CD4-positive, alpha-beta T cell (primary cell): ENCODE measurements at places on chromosomes 3 and 15.

DNA sequence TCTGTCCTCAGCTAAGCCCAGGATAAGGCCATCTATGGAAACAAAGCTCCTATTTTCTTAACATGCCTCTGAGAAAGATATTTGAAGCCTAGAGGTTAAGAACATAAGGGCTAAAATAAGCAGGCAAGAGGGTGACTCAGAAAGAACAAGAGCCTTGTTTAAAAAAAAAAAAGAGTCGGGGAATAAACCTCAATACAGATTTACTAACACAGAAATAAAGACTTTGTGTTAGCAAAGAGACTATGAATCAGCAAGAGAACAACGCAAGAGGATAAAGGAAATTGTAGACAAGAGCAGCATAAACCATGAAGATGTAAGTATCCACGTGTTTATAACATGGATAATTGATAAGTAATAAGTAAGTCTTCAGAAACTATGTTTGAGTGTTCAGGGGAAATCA is 36.0 kb downstream of the RAB27A start:
- no peak for DNase-seq

DNA sequence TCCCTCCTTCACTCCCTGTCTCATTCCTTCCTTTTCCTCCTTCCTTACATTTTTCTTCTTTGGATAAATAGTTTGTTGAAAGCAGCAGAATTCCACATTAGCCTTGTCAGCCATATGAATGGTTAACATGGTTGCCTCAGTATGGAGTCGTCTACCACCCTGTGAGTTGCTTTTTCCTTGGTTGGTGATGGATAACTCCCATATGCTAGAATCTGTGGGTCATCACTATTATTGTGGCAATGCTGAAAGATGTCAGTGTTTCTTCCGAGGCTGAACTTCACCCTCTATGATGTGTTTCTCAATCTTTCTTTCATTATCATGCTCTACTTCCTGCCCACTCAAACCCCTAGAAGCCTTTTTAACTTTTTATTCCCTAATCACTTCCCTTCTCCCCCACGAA is 481.8 kb upstream of the KCNMB2 start:
- no peak for DNase-seq

- DNase-seq: no peak
Observed at GRCh38 chr3:141367038-141367730, 1.1 kb upstream of the ZBTB38 start.

- no peak for DNase-seq
Observed at GRCh38 chr15:99906793-99907192, 173.6 kb upstream of the LYSMD4 start.

DNA sequence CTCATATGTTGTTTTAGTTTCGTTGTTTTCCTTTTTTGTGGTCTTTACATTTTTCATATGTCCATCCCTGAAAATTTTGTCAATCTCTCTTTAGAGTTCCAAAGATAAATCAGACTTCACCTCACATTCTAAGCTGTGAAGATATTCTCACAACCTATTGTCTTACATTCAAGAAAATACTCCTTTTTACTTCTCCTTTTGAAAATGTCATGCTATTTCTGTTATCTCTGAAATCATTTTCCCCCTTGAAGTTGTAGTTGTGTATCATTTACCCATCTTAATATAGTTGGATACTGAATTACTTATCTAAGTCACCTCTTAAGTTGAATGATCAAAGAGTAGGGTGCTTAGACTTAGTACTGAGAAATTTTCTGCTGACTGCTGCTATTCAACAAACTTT is 74.3 kb downstream of the DCUN1D1 start:
- no peak for DNase-seq

DNA sequence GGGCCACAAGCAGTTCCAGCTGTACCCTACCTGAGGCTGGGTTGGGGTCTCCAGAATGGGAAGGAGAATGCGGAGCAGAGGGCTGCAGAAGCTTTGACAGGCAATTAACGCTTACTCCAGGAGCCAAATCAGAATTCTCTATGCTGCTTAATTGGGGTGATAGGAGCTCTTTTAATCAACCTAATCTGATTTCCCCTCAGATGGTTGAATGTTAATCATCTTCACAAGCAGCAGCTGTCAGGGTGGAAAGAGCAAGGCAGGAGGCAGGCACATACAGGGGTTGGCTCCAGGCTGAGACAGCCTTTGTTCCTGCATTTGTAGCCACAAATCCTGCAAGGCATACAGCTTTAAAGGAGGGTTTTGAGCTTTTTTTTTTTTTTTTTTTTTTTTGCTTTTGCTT is 2.6 kb downstream of the CILP start:
- DNase-seq: no peak

- DNase-seq: no peak
Observed at GRCh38 chr3:188052169-188053035, 101.6 kb upstream of the LPP start.

DNA sequence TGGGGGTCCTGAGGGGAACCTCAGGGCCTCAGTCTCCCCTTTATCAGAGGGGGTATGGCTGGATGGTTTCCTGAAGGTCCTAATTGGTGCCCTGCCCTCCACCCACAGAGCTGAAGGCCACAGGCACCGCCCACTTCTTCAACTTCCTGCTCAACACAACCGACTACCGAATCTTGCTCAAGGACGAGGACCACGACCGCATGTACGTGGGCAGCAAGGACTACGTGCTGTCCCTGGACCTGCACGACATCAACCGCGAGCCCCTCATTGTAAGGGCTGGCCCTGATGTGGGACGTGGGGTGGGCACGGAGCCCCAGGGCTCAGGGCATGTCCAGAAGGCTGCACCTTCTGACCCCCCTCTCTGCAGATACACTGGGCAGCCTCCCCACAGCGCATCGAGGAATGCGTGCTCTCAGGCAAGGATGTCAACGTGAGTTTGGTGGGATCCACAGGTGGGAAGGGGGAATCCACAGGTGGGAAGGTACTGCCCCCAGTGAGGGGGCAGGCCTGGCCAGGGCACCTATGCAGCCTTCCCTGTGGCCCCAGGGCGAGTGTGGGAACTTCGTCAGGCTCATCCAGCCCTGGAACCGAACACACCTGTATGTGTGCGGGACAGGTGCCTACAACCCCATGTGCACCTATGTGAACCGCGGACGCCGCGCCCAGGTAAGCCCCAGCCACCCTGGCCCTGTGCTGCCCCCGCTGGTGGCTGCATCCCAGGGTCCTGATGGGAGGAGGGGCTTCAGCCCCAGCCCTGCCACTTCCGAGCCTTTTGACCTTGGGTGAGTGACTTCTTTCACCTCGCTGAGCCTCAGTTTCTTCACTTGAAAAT is 17.5 kb upstream of the GNAT1 start:
- DNase-seq: no peak

DNA sequence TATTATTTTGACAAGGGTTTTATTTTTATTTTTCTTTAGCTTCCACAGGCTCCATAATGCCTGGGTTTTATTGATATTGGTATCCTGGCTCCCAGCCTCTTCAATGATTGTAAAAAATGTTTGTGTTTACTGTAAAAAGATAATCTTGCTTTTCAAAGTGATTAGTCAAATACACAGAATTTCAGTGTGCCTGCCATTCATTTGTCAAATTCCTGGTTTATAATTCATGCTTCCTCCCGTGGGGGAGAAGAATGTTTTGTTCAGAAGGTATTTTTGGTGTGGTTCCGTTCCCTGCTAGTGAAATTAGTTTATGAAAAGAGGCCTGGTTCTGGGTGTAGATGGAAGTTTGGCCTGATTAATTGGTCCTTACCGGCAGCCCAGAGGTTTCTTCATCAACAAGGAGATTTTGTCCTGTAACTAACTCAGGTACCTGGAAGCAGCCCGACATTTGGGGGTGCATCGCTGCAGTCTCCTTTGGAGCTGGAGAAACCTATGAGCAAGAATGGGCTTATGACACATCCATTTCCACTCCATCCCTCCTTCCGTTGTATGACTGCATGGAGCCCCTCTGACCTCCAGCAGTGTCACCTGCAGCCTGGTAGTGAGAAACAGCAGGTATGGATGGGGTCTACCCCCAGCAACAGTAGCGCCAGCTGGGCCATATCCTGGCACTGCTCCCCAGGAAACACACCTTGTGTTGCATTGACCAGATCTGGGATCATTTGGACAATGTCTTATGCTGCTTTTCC is 101.5 kb downstream of the PGPEP1L start:
- DNase-seq: no peak

DNA sequence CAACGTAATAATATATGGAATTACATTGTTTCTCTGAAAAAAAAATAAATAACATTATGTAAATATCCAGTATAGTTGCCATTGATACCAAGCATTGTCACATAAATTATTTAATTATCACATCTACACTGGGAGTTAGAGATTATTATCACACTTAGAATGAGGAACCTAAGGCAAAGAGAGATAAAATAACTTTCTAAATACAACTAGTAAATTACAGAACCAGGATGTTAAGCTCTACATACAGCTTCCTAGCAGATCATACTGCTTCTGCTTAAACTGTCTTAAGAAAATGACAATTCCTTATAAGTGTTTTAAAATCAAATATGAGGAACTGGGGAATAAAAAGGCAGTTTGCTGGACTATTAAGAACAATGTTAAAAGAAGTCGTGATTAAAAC is 104.5 kb downstream of the NSUN3 start:
- no peak for DNase-seq

DNA sequence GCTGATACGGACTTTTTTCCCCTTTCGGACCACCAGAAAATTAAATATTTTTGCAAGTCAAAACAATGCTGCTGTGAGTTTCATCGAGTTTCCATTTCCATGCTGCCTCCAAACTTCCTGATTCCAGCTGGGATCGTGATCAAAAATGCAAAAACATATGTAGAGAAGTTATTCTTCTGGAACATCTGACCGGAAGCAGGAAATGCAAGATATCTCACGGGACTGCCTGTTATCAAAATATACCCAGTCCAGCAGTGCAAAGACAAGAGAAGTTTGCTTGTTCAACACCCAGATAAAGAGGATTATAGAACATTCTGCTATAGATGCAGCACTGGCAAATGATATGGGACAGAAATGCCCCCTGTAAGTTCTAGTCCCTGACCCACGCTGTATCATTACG is 726.7 kb upstream of the NR2F2 start:
- no peak for DNase-seq

- DNase-seq: no peak
Observed at GRCh38 chr3:1348547-1348946, 255.7 kb downstream of the CNTN6 start.

- no peak for DNase-seq
Observed at GRCh38 chr15:87901926-87902690, 354.4 kb downstream of the NTRK3 start.

DNA sequence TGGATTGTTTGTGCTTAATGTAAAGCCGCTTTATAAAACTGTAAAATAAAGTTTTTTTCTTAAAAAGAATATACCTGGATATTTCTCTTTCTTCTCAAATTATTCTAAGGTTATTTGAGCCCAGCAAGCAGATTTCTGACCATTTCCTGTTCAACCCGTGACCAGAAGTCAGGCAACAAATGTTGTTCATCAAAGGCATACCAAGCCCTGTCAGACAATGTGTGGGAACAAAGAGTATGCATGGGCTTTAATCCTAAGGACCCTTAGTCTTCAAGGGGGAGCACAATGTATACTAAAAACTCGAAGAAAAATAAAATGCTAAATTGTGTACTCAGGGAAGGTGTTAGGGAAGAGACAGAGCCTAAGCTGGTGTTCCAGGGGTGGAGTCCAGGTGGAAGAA is 26.6 kb upstream of the PAQR5 start:
- DNase-seq: no peak

GRCh38 chr3:135487261-135487660 is 478.3 kb upstream of the PPP2R3A start:
- no peak for DNase-seq

DNA sequence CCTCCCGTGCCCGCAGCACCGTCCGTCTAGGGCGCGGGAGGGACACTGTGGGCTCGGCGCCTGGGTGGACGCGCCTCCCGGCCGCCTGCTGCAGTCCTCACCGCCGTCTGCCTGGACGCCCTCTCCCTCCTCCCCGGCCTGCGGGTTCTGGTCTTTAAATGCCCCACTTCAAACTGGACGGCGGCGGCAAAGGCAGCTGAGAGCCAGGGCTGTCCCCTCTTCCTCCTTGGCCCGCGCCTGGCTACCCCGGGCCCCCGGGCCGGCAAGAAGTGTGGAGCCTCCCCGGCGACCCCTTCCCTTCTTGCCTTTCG is 426 bp downstream of the CBLB start:
- DNase-seq: peak; percentile 24

DNA sequence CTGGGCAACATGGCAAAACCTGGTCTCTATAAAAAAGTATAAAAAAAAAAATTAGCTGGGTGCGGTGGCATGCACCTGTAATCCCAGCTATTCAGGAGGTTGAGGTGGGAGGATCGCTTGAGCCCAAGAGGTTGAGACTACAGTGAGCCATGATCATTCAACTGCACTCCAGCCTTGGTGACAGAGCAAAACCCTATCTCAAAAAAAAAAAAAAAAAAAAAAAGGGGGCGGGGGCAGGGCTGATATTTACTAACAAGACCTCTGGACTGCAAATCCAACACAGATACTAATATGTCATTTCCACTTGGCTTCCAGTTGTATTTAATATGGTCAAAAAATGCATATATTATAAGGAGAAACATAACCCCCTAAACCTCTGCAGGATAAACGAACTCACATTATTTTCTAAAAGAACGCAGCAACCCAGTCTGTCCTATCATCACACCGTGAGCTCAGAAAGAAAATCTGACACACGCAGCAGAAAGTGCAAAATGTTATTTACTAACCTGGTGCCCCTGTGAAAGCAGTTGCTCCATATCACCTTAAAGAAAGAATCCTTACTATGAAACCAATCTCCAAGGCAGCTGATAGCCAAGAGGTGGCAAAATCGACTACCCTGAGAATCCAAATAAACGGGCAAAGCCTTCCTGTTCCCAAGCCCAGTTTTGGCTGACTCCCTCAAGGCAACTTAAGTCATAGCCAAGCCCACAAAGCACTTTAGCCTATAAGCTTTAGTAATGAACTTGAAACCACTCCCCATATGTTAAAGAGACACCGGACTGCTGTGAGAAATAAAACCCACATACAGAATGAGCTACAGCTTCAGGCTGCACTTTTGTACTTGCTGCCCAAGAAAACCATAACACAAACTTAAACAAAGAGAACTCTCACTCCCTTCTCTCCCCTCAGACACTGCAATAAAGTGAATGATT is 39.3 kb downstream of the PLD1 start:
- DNase-seq: no peak

DNA sequence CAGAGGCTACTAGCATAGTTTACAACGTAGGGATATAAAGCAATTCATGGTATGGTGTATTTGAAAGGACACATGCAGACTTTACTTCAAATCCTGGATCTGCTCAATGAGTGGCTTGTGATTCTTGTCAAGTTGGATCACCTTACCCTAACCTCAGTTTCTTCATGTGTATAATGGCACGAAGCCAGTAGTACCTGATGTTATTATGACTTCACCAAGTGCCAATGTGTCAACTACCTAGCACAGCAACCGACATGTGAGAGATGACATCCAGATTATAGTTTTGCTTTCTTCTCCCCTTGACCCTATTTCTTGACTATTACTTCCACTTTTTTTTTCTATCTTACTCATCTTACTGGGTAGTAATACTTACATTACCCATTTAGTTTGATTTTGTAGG is 304.5 kb downstream of the RBMS3 start:
- no peak for DNase-seq

- DNase-seq: no peak
Observed at GRCh38 chr3:99212969-99213368, 311.5 kb upstream of the DCBLD2 start.

GRCh38 chr3:110910346-110910955 is 161.2 kb upstream of the NECTIN3 start:
- no peak for DNase-seq

GRCh38 chr15:42220216-42220615 is 12.1 kb upstream of the VPS39 start:
- DNase-seq: no peak
